ENCODE measurements at places on chromosomes 7 and 10.

DNA sequence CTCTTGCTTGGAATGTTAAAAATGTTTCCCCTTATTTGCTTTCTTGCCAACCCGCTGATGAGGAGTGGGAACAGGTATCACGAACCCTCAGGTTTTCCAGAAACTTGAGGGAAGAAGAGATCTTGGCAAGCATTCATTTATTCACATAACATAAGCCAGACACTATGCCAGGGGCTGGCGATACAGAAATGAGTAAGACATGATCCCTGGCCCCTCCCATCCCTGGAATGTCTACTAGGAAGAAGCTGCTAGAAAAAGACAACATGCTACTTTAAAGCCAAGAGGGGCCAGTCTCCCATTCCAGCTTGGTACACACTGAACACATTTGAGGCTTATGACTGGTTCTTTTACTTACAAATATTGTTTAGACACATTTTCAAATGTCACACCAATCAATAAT, 26.4 kb downstream of the SLC35B4 start:
- DNase-seq: peak; percentile 42

DNA sequence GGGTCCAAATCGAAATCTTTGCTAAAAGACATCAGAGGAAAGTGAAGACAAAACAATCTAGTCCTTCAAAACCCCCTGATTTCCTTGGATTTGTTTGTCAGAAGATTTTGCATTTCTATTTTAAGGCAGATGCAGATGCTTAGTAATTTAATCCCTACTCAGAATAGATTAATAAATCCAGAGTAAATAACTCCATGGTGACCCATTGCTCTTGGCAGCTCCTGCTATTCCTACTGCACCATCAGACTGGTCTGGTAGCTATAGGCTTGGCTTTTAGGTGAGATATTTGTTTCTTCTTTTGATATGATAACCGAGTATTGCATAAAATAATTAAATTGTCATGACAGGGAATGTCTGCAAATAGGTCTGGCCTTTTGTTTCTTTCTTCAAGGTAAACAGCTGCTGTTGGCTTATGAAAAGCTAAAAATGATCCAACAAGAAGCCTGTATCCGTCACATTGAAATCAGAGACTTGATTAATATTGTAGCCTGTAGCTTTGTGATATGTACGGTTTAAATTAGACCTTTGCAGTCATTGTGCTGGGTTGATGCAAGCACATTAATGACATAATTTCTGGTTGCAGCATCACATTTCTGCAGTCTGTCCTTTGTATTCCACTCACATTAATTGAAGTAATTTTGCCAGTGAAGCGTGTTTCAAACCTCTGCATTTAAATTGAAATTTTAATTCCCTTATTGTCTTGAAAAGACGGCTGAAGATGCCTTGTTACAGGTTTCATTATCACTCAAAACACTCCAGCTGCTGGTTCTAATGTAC, 40.7 kb downstream of the EXOC4 start:
- DNase-seq: no peak

DNA sequence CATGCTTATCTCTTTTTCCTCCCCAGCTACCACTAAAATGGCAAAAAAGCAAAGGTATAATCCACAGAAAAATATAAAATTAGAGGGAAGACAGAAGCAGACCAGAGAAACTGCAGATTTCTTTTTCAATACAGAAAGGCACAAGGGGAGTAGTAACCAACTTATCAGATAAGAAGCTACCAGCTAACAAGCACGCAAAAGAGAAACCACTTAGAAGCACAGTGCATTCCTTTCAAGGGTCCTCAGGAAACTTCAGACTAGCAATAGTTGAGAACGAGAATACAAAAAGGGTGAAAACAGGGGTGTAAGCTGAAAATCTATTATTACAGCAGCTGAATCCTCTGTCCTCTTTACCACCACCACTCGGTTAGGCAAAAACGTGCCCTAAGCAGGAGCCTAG, 9.9 kb upstream of the OR2A5 start:
- DNase-seq: no peak

DNA sequence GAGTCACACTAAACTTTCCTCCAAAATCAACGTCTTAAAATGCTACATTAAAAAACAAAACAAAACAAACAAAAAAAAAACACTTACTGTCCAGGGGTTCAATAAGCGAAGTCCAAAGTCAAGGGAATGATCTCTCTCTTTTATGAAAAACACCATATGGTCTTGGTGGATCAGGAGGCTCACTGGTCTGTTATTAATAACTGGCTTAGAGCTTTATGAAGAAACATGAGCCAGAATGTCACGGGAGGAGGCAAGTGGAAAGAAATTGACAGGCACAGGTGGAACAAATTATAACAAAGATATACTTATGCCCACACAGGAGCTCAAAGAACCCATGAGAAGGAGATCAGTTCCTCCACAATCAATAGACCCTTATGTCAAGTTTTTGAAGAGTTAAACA, at the start of gene MRLN:
TSS of gene MRLN (minus strand) at position 189 of the 400 bp plus-strand sequence.
- DNase-seq: no peak

- no peak for DNase-seq
Measured at GRCh38 chr10:71265201-71265575, 52.8 kb downstream of the UNC5B start.

DNA sequence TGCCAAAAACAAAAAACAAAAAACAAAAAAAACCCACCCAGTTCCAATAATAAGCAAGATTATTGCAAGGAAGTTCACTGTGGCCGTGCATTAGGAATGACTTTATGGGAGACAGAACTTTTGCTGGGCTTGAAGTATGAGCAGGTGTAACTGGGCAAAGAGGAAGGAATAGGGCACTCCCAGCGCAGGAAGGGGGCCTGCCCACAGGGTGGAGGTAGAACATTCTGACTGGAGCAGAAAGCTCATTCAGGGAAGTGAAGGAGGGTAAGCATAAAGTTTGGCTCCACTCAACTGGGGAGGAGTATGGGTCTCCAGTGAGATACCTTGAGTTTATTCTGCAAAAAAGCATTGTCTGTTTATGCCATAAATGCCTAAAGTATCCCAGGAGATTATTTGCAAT, 42.1 kb upstream of the WIPF3 start:
- DNase-seq: no peak

DNA sequence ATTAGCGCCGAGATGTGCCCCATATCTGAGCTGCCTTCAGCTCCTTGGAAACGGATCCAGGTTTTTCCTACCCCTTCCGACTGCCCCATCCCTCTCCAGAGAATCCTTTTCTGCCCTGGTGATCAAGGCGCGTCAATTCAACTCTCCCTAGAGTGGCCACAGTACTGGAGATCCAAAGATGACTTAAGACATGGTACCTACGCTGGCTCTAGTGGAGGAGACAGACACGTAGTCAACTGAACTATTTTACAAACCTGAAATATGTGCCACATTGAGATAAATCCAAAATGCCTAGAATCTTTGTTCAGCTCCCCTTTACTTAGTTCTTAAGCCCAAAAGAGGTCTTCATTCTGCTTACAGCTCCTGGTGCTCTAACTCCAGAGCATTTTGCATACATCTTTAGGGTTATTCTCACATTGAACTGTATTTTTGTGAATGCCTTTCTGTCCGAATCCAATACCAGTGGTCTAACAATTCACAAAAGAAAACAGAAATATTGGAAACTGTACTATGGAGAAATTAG, 444 bp upstream of the TNPO3 start:
- no peak for DNase-seq

- peak; percentile 31 for DNase-seq
Measured at GRCh38 chr7:131039355-131039762, 288.3 kb upstream of the MKLN1 start.

DNA sequence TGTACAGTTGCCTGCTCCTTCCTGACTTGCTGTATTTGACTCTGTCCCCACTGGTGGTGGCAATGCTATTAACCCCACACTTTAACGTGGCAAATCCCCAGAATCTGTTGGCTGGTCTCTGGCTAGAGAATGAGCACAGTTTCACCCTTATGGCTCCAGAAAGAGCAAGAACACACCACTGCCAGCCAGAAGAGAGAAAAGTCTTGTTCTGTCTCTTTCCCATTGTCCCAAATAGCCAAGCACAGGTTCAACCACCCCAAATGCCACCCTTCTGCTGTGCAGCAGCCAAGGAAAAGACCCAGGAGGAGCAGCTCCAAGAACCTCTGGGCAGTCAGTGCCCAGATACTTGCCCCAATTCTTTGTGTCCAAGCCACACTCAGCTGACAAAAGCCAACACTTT, 11.3 kb downstream of the SLC16A9 start:
- no peak for DNase-seq

- DNase-seq: no peak
Measured at GRCh38 chr7:130890176-130891020, 156.4 kb upstream of the KLF14 start.

GRCh38 chr10:123284022-123284421, 129.8 kb downstream of the BUB3 start:
- no peak for DNase-seq

GRCh38 chr10:94351089-94351488, 11.7 kb downstream of the NOC3L start:
- DNase-seq: no peak

GRCh38 chr7:144500225-144500624, 96.7 kb upstream of the NOBOX start:
- no peak for DNase-seq

- peak; percentile 41 for DNase-seq
Measured at GRCh38 chr7:140049339-140050024, 13.3 kb downstream of the PARP12 start.

DNA sequence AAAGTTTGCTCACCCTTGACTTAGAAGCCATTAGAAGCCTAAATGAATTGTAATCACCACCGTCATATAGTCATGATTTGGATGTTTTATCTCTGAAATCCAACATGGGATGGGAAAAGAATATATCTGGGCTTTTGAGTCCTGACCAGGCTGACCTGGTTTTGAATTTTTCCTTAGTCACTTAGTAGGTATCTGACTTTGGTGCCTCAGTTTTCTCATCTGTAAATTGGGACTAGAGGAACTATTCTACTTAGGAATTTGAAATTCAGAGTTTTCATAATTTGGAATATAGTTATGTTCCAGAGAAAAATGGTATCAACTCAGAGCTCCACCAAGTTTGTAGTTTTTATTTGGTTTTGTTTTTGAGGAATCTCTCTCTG, 40.9 kb downstream of the SHOC2 start:
- no peak for DNase-seq

DNA sequence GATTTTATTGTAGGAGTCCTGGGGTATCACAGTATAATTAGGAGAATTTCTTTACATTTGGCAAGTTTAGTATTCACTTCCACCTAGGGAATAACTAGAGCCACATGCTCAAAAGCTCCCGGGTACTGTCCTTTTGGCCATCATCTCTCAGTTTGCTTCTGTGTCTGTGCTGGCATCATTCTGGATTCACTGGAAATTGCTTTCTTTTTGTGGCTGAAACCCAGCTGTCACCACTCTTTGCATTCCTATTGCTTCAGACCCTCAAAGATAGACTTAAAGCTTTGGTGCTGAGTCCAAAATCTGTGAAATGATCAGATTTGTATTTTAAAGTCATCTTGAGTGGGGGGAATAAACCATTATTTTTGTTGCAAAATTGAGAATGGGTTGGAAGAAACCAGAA, 8.9 kb downstream of the SDK1 start:
- DNase-seq: no peak

DNA sequence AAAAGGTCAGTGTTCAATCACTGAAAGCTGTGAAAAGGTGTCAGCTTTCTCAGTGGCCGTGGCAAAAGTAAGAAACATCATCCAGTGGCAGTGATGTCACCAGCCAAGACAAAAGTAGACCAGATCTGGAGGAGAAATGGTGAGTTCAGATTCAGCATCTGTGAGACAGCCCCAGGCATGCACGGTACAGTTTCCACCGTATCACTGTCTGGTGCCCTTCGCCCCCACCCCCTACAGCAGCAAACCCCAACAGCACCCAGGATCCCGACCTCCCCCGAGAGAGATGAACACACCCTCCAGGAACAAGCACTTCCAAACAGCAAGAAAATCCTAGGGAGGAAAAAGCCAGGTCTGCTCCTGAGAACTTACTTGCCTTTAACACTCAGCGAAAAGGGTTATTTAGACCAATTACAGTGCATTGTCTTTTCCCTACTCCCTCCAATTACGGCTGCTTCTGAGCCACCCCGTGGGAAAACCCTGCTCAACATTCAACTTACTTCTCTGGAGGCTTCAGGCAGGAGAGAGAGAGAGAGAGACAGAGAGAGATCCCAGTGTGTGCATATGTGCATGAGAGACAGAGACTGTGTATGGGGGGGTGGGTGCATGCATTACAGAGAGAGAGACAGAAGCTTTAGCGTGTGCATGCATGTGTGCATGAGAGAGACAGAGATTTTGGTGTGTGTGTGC, 189.6 kb downstream of the GRID1 start:
- no peak for DNase-seq

DNA sequence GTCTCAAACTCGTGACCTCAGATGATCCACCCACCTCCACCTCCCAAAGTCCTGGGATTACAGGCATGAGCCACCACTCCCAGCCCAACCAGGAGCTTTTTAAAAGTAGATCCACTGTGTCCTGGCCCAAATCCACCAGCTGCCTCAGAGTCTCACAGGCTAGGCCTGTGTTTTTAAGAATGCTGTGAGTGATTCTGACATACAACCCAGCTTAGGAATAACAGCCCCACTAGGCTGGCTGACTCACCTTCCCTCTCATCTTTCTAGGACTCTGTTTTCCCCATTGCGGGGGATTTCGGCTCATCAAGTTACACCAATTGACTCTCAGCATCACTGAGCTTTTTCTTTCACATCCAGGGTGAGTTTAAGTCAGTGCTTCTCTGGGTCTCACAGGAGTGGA, 207.6 kb downstream of the SKIDA1 start:
- DNase-seq: peak; percentile 59

DNA sequence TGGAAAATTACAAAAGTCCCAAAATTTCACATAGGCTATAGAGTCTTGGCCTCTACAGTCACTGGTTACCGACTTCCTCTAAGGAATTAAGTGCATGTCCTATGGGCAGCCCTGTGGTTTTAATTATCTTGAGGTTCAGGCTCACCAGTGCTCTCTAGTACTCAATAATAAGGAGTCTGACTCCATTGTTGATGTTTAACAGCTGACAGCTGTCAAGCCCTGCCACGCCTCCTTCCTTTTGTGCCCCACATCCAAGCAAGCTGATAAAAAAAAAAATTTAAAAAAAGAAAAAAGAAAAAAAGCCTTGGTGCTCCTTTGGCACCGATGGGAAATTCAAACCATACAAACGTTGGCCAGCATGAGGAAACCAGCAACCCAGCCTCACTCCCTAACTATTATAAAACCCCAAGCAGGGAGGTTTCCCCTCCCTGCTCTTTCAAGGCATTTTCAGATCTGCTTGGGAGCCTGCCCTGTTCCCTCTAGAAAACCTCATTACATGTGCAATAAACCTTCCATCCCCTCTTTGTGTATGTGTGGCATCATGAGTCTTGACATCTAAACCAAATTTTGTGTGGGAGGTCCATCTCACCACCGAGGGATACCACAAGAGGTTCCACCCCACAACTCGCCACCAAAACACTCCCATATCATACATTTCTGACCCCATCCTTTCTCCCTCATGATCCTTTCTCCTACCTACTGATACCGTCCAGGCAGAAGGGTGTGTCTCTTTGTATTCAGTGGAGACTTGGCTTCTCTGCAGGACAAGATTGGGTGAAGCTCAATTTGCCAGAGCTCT, 70.9 kb upstream of the CCDC71L start:
- peak; percentile 40 for DNase-seq

Measured in fibroblast of skin of scalp (primary cell).